ENCODE measurements at places on chromosomes 6 and 20. TPM values are rescaled to one million over a fixed set of nuclear protein-coding genes. Genes with fewer than 3 reads are reported as not detected.

The FAM184A gene
- 44.2 TPM for polyA plus RNA-seq

The ECT2L gene
- polyA plus RNA-seq: 0.54 TPM

The SCP2D1 gene
- not detected for polyA plus RNA-seq

The TMEM170B gene
- 27.3 TPM for polyA plus RNA-seq

The ARMH2 gene
- 0.53 TPM for polyA plus RNA-seq

The HLA-DOB gene
- polyA plus RNA-seq: 0.65 TPM

The KCNB1 gene
- 13.2 TPM for polyA plus RNA-seq

The MYMX gene
- polyA plus RNA-seq: not detected

The C2 gene
- polyA plus RNA-seq: 10.8 TPM

The PPIL6 gene
- 12.8 TPM for polyA plus RNA-seq

The BNIP5 gene
- not detected for polyA plus RNA-seq

The FERMT1 gene
- 5.7 TPM for polyA plus RNA-seq

The RHAG gene
- polyA plus RNA-seq: 0.27 TPM

The ADTRP gene
- 0.63 TPM for polyA plus RNA-seq

The RBPJL gene
- polyA plus RNA-seq: 0.59 TPM

The SAMD5 gene
- 3.5 TPM for polyA plus RNA-seq

The SERPINB6 gene
- polyA plus RNA-seq: 82.5 TPM

The LY6G6C gene
- 1.2 TPM for polyA plus RNA-seq

The SLC35D3 gene
- 0.54 TPM for polyA plus RNA-seq

The MDFI gene
- polyA plus RNA-seq: 151 TPM

The CDC5L gene
- 29.3 TPM for polyA plus RNA-seq

The OR2H1 gene
- 0.27 TPM for polyA plus RNA-seq

The YTHDF1 gene
- 45.9 TPM for polyA plus RNA-seq

The DNMT3B gene
- polyA plus RNA-seq: 5.2 TPM

The OR2J3 gene
- not detected for polyA plus RNA-seq

The CFB gene
- polyA plus RNA-seq: 1.6 TPM

The COL12A1 gene
- polyA plus RNA-seq: 28.8 TPM

The TFAP2D gene
- not detected for polyA plus RNA-seq

The POM121L2 gene
- polyA plus RNA-seq: not detected

The BHLHE23 gene
- polyA plus RNA-seq: not detected

The SLC13A3 gene
- polyA plus RNA-seq: 63.7 TPM

The PNPLA1 gene
- 0.27 TPM for polyA plus RNA-seq

The SLC2A10 gene
- polyA plus RNA-seq: 15.2 TPM

The VGLL2 gene
- polyA plus RNA-seq: 0.46 TPM

The EYA4 gene
- 0.73 TPM for polyA plus RNA-seq

The HDDC2 gene
- polyA plus RNA-seq: 131 TPM

Data from spinal cord (tissue), 10 donors.